Activated CD4-positive, alpha-beta T cell treated with anti-CD3 and anti-CD28 coated beads for 36 hours (primary cell): ENCODE measurements at places on chromosomes 16 and 17. TPM values are rescaled to one million over a fixed set of nuclear protein-coding genes. Genes with fewer than 3 reads are reported as not detected.

Gene CCL5
- 50.4 TPM for total RNA-seq

Gene DHRS7C
- total RNA-seq: not detected

Gene PDP2
- 36.6 TPM for total RNA-seq

Gene RCVRN
- not detected for total RNA-seq

Gene ST6GALNAC2
- total RNA-seq: not detected

Gene CYB5D1
- 12.5 TPM for total RNA-seq

Gene PRDM7
- not detected for total RNA-seq

Gene TP53TG3
- total RNA-seq: 0.83 TPM

Gene TOP2A
- total RNA-seq: 322 TPM

Gene FMNL1
- 295 TPM for total RNA-seq

Gene HES7
- 3.2 TPM for total RNA-seq

Gene KCTD11
- total RNA-seq: 6.1 TPM

Gene DNAI2
- total RNA-seq: 0.49 TPM

Gene NME4
- total RNA-seq: 55.9 TPM

Gene AXIN2
- 2.6 TPM for total RNA-seq

Gene TTYH2
- 3.4 TPM for total RNA-seq

Gene TP53TG3C
- total RNA-seq: 0.55 TPM

Gene C16orf46
- total RNA-seq: 0.28 TPM

Gene CLEC19A
- total RNA-seq: not detected

Gene HOXB6
- total RNA-seq: not detected
